Nucleus accumbens (tissue), 56 donors: ENCODE measurements at places on chromosomes 1 and 21.

- DNase-seq: no peak
These were observed 123.0 kb downstream of the PCBP3 start for GRCh38 chr21:45766501-45766900.

- DNase-seq: no peak
These were observed 1.2 kb downstream of the PTP4A2 start for GRCh38 chr1:31936981-31937299.

DNA sequence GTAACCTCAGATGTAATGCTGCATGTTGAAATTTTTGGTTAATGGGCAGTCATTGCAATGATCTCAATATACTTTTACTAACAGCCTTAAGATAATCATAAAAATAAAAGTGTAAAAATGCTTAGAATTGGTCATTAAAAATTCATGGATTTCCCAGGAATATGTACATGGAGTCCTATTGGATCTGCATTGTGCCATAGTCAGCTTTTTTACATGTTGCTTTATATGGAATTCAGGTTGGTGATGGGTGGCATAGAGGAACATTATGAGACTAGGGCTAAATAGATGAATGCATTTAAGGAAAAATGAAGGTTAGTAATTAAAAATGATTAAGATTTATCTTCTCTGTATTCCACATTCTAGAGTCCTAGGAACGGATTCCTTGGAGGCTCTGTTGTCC, 103.2 kb downstream of the SLC35F3 start:
- DNase-seq: no peak

DNA sequence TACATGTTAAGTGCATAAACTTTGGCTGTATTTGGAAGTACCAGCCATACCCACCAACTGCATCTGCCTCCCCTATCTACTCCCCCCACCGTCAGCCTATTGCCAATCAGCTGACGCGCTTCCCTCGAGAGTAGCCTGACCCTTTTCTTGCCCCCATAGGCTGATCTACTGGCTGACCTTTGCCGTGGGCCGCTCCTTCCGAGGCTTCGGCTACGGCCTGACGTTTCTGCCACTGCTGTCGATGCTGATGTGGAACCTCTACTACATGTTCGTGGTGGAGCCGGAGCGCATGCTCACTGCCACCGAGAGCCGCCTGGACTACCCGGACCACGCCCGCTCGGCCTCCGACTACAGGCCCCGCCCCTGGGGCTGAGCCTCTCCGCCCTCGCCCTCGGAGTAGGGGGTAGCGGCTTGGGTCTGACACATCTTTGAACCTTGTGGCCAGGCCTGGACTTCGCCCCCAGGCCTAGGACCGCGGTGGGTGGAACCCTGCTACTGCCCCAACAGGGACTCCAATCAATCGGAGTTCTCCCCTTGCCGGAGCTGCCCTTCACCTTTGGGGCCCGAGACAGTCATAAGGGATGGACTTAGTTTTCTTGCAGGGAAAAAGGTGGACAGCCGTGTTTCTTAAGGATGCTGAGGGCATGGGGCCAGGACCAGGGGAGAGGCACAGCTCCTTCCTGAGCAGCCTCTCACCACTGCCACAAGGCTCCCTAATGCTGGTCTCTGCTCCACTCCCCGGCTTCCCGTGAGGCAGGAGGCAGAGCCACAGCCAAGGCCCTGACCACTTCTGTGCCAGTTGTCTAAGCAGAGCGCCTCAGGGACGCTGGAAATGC, 4.0 kb downstream of the GLMP start:
- peak; percentile 80 for DNase-seq

DNA sequence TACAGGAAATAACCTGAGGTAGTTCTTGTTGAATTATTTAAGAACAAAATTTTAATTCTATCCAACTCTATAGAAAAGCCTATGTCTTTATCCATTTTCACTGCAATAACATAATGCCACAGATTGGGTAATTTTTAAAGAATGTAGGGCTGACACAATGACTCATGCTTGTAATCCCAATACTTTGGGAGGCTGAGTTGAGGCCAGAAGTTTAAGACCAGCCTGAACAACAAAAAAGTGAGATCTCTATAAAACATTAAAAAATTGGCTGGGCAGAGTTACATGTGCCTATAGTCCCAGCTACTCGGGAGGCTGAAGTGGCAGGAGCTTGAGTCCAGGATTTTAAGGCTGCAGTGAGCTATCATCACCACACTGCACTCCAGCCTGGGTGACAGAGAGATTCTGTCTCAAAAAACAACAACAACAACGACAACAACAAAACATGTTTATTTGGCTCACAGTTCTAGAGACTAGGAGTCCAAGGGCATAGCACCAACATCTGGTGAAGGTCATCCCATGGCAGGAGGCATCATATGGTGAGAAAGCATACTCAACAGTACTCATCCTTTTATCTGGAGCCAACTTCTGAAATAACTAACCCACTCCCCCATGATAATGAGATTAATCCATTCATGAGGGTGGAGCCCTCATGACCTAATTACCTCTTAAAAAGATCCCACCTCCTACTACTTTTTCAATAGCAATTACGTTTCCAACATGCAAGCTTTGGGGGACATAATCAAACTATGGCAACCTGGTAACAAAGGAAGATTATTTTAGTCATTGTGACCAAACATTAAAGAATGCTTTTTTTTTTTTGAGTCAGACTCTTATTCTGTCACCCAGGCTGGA, 59.6 kb downstream of the ABL2 start:
- DNase-seq: no peak

DNA sequence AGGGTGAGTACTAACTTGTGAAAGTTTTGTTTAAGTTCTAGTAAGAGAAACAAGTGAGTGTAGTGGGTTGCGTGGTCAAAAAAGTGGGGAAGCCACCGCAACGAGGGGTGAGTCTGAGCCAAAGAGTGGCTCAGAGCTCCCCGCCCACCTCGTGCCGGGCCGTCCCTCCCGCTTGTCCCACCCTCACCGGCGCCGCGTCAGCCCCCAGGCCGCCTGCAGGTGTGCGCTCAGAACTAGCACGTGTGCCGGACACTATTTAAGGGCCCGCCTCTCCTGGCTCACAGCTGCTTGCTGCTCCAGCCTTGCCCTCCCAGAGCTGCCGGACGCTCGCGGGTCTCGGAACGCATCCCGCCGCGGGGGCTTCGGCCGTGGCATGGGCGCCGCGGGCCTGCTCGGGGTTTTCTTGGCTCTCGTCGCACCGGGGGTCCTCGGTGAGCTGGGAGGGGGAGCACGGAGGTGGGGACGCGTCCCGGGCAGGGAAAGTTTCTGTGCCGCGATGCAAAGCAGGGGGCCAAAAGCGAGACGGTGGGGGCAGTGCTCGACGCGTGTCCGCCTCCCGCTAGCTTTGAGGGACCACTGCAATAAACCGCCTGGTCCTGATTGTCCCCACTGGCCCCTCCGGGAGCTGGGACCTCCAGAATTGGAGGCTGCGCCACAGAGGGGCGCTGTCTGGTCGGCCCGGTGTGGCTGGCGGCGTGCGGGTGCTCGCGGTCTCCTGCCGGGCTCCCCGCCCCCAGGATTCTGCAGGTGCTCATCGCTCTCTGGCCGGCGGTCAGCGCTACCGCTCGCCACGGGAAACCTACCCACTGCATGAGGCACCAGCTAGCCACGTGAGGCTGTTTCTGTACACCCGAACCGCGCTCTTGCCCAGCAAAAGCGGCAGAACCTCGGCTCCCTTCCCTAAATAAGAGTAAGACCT, at the start of gene CR2:
TSS of gene CR2 (plus strand) at position 283 of the 919 bp plus-strand sequence. CDS start at position 374, 91 bp downstream.
- DNase-seq: no peak

DNA sequence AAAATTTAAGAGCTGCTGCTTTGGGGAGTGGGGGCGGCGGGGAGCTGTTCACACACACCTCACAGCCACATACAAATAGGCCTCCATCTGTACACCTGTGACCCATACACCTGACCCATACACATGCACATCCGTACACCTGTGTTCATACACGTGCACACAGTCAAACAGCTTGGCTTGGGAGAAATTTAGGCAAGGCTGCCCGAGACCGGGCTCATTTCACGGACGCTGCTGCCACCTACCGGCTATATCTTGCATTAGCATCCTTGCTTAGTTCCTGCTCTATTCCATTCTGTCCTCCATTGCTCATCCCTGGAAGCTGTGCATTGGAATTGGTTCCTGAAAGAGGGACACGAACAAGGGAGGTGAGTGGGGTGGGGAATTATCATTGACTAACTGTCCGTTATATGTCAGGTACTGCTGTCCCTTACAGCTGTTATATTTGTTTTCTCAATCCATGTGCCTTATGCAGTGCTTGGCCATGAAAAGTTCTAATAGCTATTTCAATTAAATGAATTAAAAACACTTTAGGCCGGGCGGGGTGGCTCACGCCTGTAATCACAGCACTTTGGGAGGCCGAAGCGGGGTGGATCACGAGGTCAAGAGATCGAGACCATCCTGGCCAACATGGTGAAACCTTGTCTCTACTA, 37.1 kb upstream of the EPB41 start:
- peak; percentile 28 for DNase-seq

GRCh38 chr1:234655328-234656069, 45.5 kb upstream of the IRF2BP2 start:
- DNase-seq: no peak
